ENCODE measurements at places on chromosomes 1 and 21.

GRCh38 chr1:40386359-40386723 lies 12.8 kb downstream of the SMAP2 start:
- no peak for DNase-seq

DNA sequence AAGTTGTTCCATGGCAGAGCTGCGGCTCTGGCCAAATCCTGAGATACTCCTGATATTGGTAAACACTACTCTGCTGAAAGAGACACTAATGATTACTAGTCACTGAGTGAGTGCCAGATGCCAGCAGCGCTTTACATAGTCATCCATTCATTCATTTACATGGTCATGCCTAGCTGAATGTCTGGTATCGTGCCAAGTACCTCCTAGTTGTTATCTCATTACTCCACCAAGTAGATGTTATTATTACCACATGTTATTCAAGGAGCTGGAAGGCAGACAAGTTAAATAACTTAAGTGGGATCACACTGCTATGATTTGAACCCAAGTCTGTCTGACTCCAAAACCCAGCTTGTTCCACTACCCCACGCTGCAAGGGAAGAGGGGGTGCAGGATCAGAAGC lies 4.7 kb downstream of the OLFML2B start:
- DNase-seq, result peak; percentile 54

GRCh38 chr1:235865565-235866204 lies 1.0 kb downstream of the LYST start:
- no peak for DNase-seq

DNA sequence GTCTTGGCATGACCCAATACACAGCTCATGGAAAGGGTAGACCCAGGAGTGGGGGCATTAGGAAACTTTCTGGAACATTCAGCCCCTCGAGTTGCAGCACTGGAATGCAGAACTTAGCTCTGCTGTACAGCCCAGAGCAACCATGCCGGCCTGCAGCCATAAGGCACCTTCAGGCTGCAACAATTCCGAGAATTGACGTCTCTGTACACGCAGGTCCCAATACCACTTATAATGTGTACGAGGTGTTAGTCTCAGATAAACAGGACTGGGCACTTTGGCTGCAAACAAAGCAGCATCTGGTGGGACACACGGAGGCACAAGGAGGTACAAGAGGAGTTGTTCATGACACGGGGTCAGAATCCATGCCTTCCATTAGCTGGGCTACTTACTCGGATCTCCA lies 7.9 kb downstream of the CBR1 start:
- no peak for DNase-seq

DNA sequence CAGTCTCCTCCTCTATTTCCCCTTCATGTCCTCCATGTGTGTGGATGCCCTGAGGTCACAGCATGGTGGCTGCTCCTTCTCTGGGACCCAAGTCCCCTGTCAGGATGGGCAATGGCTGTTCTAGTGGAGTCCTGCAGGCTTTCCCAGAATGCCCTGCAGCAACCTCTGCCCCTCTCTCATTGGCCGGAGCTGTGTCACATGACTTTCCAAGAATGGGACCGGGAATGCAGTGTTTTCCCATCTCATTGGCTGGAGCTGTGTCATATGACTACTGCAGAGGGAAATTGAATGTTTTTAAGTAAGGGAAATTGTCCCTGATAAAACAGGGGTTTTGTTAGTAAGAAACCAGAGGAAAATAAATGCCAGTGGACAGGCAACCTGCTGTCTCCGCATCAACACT lies 365.9 kb downstream of the PTPRU start:
- no peak for DNase-seq

- peak; percentile 78 for DNase-seq
Measured at GRCh38 chr1:152533327-152533938, 19.2 kb downstream of the CRCT1 start.

- no peak for DNase-seq
Measured at GRCh38 chr1:59443310-59443709, 146.4 kb downstream of the FGGY start.

DNA sequence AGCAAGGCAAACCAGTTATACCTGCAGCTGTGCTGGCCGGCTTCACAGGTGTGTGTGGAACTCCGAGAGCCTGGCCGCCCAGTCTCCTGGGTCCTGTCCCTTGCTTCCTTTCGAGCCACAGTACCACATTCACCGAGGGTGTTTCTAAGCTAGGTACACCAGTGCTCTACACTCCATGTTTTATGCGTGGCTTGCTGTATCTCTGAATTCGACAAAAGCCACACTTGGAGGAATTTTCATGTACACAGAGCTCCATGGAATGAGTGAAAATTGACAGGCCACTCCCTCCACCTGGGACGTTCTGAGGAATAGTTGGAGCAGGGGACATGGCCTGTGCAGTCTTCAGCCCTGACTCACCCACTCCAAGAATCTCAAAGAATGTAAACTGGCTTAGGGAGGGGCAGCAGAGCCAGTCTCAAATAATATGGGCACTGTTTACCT lies 14.0 kb downstream of the ETS2 start:
- peak; percentile 86 for DNase-seq

- DNase-seq, result no peak
Measured at GRCh38 chr1:185636848-185637247, 97.3 kb upstream of the HMCN1 start.
